ENCODE measurements at places on chromosomes 5 and 9.

- no peaks in the 10 kb centered on the region for H3K36me3 ChIP-seq
- no peak overlapping the region for H3K4me3 ChIP-seq
- no peaks in the 10 kb centered on the region for H3K27me3 ChIP-seq
- DNase-seq = no peak
- H3K27ac ChIP-seq = no peak overlapping the region
- H3K4me1 ChIP-seq = no peaks in the 10 kb centered on the region
Observed at GRCh38 chr5:170522211-170523141, 18.7 kb downstream of the KCNIP1 start.

DNA sequence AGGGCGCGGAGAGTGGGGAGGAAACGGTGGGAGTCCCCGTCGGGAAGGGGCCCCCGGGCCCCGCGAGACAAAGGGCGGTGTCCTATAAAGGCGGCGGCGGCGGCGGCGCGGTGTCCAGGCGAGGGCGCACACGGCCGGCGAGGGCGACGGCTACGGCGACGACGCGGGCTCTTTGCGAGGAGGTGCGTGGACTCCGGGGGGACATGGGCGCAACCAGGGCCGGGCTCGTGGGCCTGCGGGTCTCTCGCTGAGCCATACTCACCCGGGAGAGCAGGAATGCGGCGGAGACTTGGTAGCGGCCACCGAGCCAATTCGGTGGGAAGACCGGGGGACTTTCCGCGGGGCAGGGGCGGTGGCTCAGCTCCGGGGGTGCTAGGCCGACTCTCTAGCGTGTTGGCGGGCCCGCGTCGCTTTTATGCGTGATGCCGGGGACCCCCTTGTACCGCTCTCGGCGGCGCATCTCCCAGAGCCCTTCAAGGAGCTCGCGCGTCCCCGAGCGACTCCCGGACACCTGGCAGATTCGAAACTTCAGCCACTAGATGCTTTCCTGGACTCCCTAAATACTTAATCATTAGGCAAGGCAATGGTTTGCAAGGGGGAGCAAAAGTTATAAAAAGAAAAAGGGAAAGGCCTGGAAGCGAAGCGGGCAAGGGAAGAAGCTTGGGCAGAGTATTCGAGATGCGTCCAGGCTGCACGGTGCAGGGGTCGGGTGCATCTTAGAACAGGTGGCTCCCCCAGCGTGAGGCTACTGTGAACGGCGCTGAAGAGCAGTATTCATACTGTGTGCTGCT lies 5.9 kb upstream of the TAL2 start:
- no peaks in the 10 kb centered on the region for H3K36me3 ChIP-seq
- H3K4me3 ChIP-seq = peak overlapping the region; percentile 38
- no peak for DNase-seq

- no peaks in the 10 kb centered on the region for H3K4me1 ChIP-seq
- no peaks in the 10 kb centered on the region for H3K27me3 ChIP-seq
- no peaks in the 10 kb centered on the region for H3K36me3 ChIP-seq
- no peak overlapping the region for H3K4me3 ChIP-seq
- H3K27ac ChIP-seq = no peak overlapping the region
Observed at GRCh38 chr5:120155873-120156272, 308.2 kb upstream of the PRR16 start.

GRCh38 chr5:73363911-73364730 lies 84.5 kb downstream of the FOXD1 start:
- DNase-seq = no peak
- H3K4me1 ChIP-seq = no peaks in the 10 kb centered on the region
- no peak overlapping the region for H3K4me3 ChIP-seq
- no peak overlapping the region for H3K27ac ChIP-seq
- peaks cover 5% of the 10 kb centered on the region for H3K27me3 ChIP-seq
- H3K36me3 ChIP-seq = no peaks in the 10 kb centered on the region

DNA sequence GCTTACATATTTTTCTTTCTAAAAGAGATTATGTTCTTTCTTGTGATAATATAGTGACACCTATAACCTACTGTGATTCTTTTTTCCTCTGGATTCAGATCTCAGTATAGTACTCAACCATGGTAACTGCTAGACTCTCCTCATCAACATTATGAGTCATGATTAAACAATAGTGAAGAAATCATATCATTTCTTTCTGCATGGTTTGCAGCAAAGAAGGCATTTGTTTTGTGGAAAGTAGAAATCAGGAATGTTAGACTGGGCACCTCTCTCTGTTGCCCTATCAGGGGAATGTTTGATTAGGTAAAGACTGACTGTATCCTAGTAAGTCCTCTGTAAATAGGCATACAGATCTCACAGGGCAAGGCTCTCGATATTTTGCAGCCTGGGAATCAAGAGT lies 25.6 kb upstream of the SMC2 start:
- no peak overlapping the region for H3K4me3 ChIP-seq
- no peaks in the 10 kb centered on the region for H3K27me3 ChIP-seq
- no peak overlapping the region for H3K27ac ChIP-seq
